ENCODE measurements at places on chromosomes 7 and 10. TPM values are rescaled to one million over a fixed set of nuclear protein-coding genes. Genes with fewer than 3 reads are reported as not detected.

The CYP26A1 gene
- 0.30 TPM for total RNA-seq

DNA sequence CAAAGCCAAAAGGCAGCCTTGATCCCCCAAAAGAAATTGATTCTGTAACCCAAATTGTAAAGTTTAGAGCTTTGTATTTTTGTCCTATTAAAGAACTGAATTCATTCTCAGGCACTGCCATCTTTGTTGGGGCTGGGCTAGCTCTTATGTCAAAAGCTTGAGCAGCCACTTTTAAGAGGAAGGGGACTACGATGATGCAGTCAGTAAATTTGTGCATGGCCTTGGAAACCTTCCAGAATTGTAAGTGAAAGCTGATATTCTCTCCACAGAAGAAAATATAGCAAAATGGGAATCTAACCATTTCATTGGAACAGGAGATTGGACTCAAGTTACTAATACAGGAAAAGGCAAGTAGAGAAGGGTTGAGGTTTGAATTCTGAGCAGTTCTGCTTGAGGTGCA lies 50.1 kb downstream of the RBM20 start:
- no peak for DNase-seq

- DNase-seq, result no peak
These were observed 1.5 kb downstream of the CWF19L1 start for GRCh38 chr10:100265821-100266485.

GRCh38 chr10:109961174-109962001 lies 38.1 kb upstream of the XPNPEP1 start:
- no peak for DNase-seq

The HTR5A gene
- total RNA-seq, result not detected

DNA sequence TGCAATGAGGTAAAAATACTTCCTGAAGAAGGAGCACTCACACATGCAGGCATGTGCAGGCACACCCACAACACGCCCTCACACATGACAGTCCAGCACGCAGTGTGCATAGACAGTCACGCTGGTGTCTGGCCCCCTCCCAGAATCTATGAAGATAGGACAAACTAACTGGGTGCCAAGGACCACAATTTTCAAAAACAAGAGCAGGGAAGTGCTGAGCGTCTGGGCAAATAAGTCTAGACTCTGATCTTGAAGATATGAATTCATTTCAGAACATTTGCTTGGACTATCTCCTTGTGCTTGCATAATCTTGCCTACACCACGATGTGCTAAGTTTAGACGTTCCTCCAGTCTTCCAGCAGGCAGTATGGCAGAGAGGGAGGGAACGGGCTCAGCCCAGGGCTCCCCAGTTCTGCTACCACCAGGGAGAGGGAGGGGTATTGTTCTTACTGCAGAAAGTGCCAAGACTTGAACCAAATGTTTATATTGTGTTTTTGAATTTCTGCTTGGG lies 276.5 kb upstream of the KLF6 start:
- no peak for DNase-seq

The ANKRD61 gene
- total RNA-seq, result not detected

DNA sequence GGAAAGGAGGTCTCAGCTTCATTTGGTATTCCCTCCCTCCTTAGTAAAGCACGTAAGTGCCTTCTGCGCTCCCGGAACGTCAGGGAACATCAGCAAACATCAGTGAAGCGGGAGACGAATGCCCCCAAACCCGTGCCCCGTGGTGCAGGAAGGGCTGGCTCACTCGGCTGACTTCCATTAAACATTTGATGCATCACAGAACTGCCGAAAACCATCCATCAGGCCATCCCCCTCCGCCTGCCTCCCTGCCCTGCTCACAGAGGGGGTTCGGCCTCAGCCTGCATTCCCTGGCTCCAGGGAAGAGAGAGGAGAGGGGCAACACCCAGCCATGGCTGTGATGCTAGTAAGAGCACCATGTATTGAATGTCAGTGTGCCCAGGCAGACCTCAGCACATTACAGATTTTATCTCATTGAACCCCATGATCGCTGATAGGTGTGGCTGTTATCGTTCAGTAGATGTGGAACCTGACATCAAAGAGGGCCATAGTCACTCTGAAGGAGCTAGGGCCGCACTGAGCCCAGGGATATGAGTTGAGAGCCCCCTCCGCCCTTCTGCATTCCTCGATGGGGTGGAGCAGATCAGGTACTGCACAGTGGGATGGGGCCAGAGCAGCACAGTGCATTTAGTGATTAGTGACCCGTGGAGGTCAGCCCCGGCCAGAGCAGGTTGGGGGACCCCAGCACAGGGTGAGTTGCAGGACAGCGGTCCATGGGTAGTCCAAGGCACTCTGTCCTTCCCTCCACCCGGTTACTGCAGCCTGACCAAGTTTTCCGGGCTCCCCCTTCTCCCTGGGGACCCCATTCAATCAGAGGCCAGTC lies 146.4 kb downstream of the RPS24 start:
- no peak for DNase-seq

DNA sequence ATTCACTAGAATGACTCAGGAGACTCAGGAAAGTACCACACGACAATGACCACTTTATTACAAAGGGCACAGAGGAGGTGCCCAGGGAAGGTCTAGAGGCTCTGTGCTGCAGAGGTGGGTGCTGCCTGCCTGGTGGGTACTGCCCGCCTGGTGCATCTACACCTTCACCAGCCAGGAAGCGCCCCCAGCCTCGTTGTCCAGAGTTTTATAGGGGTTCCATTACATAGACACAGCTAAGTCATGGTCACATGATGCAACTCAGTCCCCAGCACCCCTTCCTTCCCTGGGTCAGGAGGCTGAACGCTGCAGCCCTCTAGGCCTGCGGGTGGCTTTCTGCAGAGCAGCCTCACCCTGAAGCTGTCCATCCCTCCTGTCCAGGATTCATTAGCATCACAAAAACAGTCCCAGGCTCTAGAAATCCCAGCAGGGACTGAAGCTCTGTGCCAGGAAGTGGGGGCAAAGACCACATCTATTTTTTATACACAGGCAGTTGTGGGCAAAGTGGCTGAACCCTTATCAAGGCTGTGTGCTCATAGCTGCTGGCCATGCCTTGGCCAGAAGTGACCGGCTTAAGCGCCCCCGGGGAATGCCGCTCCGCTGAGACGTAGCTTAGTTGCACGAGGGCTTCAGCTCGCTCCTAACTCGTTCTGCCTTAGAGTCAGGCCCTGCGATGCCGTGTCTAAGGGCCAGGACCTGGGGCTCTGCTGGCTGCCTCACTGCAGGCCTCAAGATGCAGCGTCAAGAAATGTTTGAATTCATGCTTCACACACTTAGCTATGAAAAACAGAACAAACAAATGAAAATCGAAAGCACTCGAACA lies 219.0 kb downstream of the GLRX3 start:
- DNase-seq, result no peak

DNA sequence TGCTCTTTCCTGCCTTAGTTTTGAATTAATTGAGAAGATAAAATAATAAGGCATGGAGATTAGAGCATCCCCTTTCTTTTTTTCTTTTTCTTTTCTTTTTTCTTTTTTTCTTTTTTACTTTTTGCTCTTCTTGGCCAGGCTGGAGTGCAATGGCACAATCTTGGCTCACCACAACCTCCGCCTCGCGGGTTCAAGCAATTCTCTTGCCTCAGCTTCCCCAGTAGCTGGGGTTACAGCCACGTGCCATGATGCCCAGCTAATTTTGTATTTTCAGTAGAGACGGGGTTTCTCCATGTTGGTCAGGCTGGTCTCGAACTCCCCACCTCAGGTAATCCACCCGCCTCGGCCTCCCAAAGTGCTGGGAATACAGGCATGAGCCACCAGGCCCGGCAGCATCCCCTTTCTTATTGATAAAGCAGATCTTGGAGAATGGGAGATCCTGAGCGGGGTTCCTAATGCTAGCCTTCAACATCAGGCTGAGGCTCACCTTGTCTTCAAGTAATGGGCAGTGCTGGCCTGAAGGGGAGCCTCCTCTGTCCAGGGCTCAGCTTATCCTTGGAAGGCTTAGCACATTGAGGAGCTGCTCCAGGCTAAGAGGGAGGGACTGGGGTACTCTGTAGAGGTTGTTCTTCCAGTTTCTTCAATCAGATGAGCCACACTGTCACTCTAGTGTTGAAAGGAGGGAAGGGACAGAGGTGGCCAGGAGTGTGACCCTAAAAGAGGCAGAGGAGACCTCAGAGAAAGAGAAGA lies 27.9 kb downstream of the GSTO2 start:
- no peak for DNase-seq

GRCh38 chr10:120375666-120376065 lies 81.4 kb upstream of the PLPP4 start:
- DNase-seq, result no peak

The MINDY3 gene
- 9.3 TPM for total RNA-seq

DNA sequence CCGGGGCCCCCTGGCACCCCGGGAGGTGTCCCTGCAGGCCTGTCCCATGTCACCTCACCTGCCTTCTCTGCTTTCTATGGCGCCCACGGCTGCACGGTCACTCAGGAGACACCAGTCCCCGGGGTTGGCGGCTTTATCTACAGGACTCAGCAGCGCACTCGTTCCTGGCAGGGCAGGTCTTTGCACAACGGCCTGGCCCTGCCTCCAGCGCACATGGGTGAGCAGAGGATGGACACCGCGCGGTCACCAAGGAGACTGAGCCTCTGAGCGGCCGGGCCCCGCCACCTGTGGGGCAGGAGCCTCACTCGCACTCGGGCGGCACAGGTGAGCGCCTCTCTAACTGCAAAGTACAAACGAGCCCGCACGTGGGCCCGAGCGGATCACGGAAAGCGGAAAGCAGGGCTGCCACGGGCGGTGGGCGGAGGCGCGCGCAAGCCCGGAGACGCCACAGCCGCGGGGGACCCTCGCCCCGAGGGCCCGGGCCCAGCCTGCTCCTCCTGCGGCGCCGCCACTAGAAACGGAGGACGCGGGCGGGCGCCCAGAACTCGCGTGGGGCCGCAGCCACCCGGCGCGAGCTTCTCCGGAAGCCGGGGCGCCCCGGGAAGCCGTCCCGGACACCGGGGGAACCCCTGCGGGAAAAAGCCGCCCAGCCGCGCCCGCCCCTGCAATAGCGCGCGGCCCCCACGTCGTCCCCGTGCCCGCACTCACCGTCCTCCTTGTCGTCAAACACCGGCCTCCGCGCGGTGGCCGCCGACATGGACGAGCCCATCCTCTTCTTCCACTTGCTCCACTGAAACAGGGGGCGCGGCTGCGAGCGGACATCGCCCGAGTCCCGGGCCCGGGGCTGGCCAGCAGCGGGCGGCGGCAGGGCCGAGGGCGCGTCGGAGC lies 642 bp downstream of the STK32C start:
- no peak for DNase-seq

The UNCX gene
- not detected for total RNA-seq

GRCh38 chr10:98363220-98363619 lies 51.8 kb downstream of the PYROXD2 start:
- no peak for DNase-seq

The ACTA2 gene
- 19.4 TPM for total RNA-seq

The TBX20 gene
- total RNA-seq, result 1.3 TPM

The ZNF735 gene
- not detected for total RNA-seq

DNA sequence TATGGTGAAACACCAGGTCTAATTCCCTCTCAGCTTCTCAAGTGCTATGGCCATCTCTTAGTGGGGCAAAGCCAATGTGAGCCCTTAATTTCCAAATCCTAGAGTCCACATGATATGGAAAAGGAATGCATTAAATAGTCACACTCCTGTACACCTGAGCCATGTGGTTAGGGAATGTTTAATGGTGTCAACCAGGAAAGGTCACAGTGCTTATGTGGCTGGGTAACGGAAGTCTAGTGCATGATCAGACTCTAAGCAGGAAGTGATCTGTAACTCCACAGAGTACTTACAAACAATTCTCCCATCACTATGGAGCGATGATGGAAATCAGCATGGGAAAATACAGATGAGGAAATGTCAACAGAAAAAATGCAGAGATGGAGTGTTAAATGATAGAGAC lies 148.8 kb downstream of the MAGI2 start:
- DNase-seq, result no peak

- no peak for DNase-seq
These were observed 512.3 kb upstream of the GALNT17 start for GRCh38 chr7:70619659-70620058.

DNA sequence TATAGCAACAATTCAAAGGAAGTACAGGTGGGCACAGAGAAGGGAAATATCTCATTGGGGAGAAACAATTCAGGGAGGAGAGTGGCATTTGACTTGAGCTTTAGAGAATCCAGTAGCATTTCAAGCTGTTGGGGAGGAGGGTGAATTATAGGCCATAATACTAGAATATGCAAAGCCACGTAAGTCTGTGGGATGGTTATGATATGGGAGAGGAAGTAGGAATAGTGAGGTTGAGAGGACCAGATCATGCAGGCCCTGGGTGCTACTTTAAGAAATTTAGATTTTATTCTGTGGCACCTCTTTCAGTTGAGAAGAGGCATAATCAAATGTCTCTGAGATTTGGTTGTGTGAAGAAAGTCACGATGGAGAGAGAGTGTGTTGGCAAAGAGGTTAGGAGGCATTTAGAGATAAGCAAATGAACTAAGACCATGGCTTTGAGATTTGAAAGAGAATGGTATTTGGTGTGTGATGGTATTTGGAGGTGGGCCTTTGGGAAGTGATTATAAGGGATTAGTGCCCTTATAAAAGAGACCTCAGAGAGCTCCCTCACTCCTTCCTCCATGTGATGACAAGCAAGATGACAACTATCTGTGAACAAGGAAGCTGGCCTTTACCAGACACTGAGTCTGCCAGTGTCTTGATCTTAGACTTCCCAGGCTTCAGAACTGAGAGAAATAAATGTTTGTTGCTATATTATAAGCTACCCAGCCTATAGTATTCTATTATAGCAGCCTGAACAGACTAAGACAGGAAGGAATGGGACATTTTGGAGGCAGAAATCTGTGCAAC lies 15.1 kb downstream of the ADD3 start:
- no peak for DNase-seq

The TSC22D4 gene
- 5.7 TPM for total RNA-seq

DNA sequence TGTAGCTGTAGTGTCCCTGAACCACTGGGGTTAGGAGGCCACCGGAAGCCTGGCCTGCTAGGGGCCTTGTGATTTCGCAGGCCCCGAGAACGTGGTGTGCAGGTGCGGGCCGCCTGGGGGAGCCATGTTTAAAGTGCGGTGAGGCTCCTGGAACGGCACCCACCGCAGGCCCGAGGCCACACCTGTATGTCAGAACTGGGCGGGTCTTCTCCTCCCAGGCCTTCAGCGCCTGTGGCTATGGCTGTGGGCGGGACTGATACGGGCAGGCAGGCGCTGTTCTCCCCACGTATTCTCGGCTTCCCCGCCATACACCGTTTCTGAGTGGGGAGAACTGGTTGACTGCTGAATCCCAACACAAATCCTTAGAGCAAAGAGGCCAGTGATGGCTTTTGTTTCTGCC lies 74.8 kb downstream of the DNAJB6 start:
- no peak for DNase-seq

The CH25H gene
- total RNA-seq, result 0.63 TPM

- no peak for DNase-seq
These were observed 346.5 kb upstream of the NPVF start for GRCh38 chr7:25574828-25575227.

DNA sequence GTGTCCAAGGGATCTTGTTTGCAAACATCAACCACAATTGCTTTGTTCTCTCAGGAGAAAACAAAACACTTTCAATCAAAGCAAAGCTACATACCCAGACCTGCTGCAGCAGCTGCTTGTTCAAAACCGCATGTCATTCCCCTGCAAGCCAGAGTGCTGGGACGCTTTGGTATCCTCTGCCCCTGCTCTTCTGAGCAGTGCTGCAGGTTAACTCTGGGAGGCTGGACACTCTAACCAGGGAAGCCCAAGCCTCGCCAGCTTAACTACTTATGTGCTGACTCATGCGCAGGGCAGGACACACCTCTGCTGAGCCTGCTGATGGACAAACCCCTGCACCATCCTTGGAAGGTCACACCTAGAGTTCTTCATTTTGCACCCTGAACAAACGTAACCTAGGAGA lies 28.2 kb upstream of the ASAH2 start:
- DNase-seq, result no peak

The DUS4L gene
- total RNA-seq, result 1.8 TPM

The HSPA14 gene
- 30.5 TPM for total RNA-seq
